ENCODE measurements at places on chromosomes 5 and 9.

GRCh38 chr9:116736399-116737151 is 49.5 kb downstream of the TRIM32 start:
- DNase-seq = no peak

GRCh38 chr5:126641387-126641786 is 40.6 kb downstream of the PHAX start:
- DNase-seq = no peak

DNA sequence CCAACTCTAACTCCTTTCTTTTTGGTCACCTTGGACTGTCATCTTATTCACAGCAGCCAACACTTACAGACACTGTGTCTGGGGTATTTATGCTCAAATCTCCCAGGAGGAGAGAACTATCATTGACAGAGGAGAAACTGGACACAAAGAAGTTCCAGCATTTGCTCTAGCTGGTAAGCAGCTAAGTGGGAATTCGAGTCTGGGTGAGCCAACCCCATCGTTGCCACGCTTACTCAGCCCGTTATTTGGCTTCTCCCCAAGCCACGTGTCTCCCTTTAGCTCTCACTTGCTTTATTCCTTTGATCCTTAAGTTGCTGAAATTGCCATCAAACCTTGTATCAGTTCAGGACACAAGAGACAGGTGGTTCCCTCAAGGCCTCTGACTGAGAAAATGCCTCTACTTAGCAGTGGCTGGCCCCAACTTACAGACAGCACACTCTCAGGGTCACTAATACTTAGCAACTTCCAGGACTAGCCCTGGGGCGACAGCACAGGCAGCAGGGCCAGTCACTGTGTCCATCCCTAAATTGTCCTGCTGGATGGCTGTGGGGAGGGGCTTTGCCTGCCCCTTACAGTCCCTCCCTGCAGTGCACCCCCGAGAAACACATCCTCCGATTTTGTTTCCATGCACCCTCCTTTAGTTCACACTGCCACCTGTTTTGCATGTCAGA is 1.4 kb downstream of the SLC36A2 start:
- DNase-seq = no peak

- no peak for DNase-seq
These were observed 21.5 kb downstream of the TNFSF8 start for GRCh38 chr9:114908805-114909448.

DNA sequence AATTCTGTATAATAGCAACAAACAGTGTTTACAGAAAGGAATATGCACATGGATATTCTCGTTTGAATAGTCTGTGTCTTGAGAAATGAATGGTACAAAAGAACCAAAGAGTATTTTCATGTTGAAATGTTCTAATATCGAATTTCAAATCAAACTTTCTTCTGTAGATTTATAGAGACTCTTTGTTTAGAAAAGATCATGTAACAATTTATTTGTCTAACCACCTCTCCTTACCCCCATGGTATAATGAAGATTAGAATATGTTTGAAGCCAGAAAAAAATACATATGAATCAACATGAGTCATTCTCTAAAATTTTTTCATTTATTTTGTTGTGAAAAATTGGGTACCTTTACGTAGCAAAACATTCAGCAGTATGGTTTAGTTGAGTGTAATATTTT is 285.6 kb downstream of the PRR16 start:
- DNase-seq = no peak

- peak; percentile 77 for DNase-seq
These were observed 2.5 kb upstream of the WHRN start for GRCh38 chr9:114507726-114508125.

DNA sequence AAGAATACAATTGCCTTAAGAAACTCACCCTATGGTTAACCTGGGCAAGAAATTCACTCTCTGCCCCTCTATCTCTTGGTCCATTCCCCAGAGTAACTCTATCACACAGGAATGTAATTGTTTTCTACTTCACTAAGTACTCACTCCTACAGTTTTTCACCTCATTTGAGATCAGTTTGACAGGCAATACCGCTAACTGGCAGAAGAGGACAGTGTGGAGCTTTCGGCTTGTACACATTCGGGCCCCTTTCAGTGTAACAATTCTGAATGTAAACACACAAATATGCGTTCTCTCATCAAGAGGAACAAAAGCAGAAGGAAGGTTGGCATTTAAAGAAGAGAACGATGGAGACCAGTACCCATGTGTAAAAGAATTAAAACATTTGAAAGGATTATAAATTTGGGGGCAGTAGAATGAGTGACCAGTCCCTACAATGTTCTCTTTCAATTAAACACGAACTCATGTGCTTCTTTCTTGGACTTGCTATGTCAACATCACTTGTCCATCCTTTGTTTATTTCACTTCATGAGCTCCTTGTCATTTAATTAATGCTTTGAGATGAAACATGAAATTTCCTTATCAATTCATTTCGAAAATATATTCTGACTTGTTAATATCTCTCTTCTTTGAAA is 188.5 kb upstream of the GRAMD2B start:
- DNase-seq = peak; percentile 56

- no peak for DNase-seq
These were observed 375.6 kb upstream of the CLINT1 start for GRCh38 chr5:158234323-158235158.

GRCh38 chr5:172091956-172092732 is 85.7 kb upstream of the FBXW11 start:
- DNase-seq = no peak

All from T47D (cell line).